ENCODE measurements at places on chromosomes 11 and 22.
A peak's percentile ranks its signal among the peaks of the same experiment; 100 is the strongest.

DNA sequence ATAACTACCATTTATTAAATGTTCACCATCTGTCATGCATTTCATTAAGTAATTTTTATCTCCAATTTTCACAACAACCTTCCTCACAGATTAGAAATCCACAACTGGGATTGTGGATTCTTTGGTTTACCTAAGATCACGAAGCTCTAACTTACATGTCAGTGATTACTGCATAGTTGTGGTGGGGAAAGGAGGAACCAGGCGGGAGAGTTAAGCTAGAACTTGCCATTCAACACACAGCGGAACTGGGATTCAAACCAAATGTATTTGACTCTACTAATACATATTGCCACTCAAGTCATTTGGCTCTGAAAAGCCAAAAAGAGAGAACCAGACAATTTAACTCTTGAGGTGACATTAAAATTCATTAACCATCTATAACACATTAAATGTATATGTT, 10.4 kb upstream of the LAYN start:
- no peak for DNase-seq

GRCh38 chr11:75918331-75918730, 103.3 kb downstream of the UVRAG start:
- DNase-seq = no peak

- DNase-seq = peak; percentile 22
These were observed 22.0 kb downstream of the RHBDD3 start for GRCh38 chr22:29245626-29246385.

GRCh38 chr22:42425989-42426355, 6.2 kb downstream of the NFAM1 start:
- DNase-seq = no peak

- no peak for DNase-seq
These were observed 24.1 kb downstream of the OR10D3 start for GRCh38 chr11:124207102-124207792.

- DNase-seq = no peak
These were observed 2.1 kb upstream of the PHLDB1 start for GRCh38 chr11:118605116-118605867.

GRCh38 chr11:76860539-76861475, at the start of gene ACER3:
Gene ACER3, plus strand, starts transcription at chr11:76860918. Its CDS starts 59 bp downstream, at chr11:76860977.
- DNase-seq = peak; percentile 83

GRCh38 chr11:122306831-122307391, 190.9 kb upstream of the BLID start:
- DNase-seq = no peak

DNA sequence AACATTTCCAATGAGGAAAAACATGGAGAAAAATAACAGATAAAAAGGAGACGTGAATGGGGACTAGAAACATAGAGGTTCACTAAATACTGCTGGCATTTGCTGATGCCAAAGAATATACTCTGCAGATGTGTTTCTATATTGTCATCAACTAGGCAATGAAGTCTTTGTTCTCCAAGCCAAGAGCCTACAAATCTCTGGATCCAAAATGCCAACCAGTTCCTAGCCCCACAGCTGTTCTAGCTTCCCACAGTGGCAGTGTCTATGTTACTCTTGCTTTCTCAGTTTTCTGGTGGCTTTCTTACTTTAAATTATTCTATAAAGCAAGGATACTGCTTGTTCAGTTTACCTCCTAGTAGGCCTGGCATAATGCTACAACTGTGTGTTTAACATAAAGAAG, 977.9 kb upstream of the CCDC90B start:
- no peak for DNase-seq

DNA sequence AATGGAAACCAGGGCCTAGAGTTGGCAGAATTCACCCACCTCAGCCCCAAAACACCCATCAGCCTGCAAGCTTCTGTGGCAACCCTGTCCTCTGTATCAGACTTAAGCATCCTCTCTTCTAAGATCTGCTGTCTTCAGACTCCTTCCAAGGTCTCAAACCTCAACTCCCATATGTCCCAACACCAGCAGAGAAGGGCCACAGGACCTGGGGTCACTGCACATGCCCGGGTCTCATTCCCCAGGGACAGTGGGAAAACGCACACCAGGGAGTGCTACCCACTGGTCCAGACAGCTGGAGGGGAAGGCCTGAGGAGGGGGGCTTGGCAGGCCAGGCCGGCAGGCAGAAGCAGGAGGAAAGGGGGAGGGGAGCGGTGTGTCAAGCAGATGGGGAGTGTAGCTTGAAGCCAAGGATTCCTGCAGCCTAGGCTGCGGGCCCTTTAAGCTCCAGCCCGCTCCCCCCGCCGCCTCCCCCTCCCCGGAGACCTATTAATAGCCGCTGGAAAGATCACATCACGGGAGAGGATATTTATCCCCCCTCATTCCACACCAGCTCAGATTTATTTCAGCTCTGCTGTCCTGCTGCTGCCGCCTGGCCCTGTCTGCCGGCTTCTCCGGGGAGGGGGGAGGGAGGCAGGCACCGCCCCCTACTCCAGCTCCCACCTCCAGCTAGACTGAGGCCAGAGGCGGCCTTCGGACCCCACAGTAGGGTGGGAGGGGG, 16.7 kb downstream of the BCL9L start:
- no peak for DNase-seq

DNA sequence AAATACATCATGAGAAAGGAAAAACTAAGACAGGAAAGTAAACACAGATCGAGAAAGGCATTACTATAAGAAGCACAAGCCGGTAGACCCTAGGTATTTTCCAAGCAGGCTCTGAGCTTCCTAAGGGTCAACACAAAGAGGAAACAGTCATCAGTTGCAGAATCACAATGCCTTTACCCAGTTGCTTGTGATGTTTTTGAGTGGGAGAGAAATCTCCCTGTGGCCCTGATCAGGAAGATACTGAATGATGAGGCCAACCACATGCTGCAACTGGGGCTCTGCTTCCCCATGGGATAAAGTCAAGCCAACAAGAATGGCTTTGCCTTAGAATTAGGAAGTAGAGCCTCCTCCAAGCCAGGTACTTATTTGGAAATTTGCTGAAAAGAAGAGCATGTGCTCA, 132.6 kb downstream of the MICAL2 start:
- no peak for DNase-seq

- no peak for DNase-seq
These were observed 17.4 kb downstream of the FXYD6 start for GRCh38 chr11:117859061-117859460.

- DNase-seq = no peak
These were observed 58.5 kb upstream of the PARVA start for GRCh38 chr11:12318791-12319438.

DNA sequence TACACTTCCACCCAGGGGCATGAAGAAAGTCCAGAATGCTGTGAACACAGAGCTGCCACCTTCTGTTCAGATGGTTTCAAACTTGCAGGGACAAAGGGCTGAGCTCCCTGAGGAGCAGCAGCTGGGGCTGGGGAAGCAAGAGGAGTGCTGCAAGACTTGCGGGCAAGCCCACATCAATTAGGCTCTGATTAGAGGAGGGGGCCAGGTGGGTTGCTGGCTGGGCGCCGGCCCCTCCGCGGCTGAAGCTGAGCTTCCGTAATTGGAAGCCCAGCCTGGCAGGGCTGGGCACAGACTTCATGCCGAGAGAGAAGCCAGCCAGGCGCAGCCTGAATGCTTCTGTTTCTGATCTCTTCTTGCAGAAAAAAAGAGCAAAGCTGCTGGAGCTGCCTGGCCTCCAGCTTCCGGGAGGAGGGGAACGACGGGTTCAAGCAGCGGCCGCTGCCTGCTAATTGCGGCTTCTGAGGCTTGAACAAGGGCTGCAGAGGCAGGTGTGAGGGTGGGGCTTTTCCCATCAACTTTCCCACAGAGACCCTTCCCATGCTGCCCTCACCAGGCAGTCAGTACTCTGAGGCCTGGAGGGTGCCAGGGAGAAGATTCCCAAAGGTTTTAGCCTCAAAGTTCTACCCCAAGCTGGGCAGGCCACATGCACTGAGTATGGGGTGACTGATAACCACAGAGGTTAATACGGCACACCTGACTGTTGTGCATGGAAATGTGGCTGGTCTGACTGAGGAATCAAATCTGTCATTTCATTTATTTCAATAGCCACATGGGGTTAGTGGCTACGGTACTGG, 91.1 kb upstream of the LMO1 start:
- DNase-seq = no peak

DNA sequence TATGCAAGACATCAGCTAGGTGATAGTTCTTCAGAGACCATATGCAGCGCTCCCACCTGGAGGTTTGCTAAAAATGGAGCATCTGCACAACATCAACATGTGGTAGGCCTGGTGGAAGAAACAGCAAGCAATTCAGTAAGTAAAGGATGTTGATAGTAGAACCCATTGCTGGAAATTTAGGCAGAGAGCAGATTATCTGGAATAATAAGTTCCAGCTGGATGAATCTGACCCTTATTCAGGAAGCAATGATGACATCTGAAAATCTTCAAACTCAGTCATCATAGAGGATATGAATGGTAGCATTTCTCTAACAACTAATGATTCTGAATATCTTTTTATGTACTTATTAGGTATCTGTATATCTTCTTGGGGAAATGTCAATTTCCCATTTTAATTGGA, 225.2 kb upstream of the ANO3 start:
- no peak for DNase-seq

DNA sequence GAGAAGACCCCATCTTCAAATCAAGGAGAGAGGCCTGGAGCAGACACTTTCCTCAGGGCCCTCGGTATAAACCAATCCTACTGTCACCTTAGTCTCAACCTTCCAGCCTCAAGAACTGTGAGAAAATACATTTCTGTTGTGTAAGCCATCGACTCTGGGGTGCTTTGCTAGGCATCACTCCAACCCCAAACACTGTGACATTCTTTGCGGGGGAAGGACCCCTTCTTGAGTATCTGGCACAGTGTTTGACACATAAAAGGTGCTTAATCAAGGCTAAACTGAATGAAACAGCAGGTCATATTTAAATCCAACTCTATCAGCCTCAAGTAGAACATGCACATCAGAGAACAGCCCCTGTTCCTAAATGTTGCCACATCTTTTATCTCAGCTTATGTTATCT, 558.1 kb downstream of the INSC start:
- DNase-seq = no peak

DNA sequence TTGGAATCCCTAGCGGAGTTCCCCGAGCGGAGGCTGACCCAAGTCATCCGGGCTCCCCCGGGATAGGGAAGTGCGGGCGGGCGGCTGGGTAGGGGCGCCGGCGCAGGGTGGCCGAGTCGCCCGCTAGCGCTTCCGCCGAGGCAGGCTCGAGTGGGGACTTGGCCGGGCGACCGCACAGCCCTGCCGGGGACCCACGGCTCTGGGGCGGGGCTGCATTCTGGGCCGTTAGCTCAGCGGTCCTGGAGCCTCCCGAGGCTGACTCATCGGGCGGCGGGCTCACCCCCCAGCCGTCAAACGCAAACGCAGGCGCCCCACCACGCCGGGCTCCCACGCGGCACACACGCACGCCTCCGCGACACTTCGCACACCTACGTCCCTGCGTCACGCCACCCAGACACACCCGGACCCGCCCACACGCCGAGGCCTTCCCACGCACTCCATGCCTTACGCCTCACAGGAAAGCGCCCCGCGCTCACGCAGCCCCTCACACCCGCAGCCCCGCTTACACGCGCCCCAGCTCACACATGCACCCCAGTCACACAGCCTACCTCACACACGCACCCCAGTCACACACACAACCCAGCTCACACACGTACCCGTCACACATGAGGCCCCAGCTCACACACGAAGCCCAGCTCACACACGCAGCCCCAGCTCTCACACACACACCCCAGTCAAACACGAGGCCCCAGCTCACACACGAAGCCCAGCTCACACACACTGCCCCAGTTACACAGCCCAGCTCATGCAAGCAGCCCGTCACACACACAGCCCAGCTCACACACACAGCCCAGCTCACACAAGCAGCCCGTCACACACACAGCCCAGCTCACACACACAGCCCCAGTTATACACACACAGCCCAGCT, 1.2 kb downstream of the PHLDB1 start:
- peak; percentile 65 for DNase-seq

DNA sequence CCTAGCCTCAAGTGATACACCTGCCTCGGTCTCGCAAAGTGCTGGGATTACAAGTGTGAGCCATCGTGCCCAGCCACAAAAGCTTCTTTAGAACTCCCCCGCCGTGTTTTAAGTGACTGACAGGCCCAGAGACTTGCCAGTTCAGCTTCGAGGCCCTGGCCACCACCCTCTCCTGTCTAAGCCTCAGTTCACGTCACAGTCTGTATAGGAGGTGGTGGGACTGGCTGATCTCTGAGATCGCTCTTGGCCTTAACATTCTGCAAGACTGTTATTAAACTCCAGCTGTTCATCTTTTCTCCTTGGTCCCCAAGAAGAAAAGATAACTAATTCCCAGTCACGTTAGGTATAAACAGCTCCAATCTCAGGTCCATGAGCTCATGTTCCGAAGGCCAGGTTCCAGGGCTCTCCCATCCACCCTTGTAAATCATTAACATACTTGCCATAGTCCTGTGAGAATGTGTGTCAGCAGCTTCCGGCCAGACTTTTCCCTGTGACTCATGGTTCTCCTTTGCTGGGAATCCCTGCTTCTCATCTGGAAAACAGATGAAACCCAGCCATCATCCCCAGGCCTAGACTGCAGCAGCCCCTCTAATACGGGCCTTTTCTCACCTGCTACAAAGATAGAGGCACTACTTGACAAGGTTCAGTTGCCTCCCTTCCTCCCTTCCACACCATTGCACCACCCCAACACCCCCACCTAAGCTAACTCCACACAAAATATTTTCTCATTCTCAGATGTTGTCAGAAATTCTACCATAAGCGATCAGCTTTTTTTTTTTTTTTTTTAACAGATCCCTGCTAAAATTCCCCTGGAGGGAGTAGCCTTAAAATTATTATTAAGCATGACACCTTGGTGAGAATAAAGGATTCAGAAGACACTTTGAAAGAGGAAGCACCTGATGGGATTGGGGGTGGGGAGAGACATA, 5.6 kb upstream of the KIAA0930 start:
- no peak for DNase-seq

DNA sequence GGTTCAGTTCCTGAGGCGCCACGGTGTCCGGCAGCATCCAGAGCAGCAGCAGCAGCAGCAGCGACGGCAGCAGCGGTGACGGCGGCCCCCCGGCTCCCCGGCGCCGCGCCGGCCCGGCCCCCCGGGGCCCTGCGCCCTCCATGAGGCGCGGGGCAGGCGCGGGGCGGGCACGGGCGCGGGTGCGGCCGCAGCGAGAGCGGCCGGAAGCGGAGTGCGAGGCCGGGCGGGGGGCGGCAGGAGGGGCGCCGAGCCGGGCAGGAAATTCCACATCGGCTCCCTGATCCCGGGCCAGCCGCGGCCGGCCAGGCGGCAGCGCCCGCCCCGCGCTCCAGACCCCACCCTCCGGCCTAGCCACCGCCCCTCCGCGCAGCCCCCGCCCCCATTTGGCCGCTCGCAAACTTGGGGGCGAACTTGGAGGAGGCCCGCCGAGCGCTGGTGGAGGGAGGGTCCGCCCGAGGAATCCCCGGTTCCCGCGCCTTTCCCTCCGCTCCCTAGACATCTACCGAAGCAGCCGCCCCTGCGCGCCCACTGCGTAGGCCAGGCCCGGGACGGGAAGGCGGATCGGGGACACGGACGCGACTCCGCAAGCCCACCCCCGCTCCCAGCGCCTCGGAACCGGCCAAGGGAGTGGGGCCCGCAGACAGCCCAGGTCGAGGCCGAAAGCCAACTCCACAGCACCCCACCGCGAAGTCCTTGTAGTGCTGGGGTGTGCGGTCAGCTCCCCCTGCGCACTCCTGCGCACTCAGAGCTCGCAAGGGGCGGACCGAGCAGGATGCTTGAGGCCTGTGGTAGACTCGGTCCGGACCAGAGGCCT, at the start of gene SCARF2:
SCARF2 (minus strand) TSS at position 213 of the 814 bp plus-strand sequence; CDS start at position 142, 71 bp downstream.
- DNase-seq = no peak

Data from T-helper 2 cell (primary cell).